Activated CD8-positive, alpha-beta memory T cell treated with anti-CD3 and anti-CD28 coated beads for 4 hours (primary cell): ENCODE measurements at places on chromosomes 4 and X.

DNA sequence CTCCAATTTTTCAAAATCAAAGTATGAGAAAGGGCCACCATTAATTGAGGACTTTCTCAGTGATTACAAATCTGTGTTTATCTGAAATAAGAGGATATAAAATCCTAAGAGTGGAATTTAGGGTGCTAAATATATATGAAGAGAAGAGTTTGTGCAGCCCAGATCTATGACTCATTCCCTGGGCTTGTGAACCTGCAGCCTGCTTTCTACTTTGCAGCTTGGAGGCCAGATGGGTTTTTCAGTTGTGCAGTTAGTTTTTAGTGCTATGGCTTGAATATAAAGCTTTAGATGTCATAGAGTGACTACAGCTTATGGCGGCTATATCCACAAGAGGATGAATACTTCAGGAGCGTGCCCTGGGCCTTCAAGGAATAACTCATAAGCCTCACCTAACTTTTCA, 1391.1 kb downstream of the FSTL5 start:
- DNase-seq: no peak

DNA sequence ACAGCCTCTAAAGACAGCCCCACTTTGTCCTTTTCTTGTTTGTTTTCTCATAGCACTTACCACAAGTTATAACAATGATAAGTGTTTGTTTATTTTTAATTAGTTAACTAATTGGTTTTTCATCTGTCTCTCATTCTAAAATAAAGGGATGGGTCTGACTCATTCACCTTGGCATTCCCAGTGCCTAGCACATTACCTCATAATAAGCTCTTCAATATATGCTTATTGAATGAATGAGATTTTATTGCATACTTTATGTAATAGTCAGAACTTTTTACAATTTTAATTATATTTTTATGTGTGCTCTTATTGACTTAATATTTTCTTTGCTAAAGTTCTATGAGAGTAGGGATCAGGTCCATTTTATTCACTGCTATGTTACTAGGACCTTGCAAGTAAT, 22.8 kb upstream of the PRKG2 start:
- no peak for DNase-seq

GRCh38 chr4:87843936-87844335, 11.2 kb downstream of the MEPE start:
- no peak for DNase-seq

- DNase-seq: no peak
Measured at GRCh38 chr4:122673252-122673651, 52.4 kb upstream of the IL21 start.

DNA sequence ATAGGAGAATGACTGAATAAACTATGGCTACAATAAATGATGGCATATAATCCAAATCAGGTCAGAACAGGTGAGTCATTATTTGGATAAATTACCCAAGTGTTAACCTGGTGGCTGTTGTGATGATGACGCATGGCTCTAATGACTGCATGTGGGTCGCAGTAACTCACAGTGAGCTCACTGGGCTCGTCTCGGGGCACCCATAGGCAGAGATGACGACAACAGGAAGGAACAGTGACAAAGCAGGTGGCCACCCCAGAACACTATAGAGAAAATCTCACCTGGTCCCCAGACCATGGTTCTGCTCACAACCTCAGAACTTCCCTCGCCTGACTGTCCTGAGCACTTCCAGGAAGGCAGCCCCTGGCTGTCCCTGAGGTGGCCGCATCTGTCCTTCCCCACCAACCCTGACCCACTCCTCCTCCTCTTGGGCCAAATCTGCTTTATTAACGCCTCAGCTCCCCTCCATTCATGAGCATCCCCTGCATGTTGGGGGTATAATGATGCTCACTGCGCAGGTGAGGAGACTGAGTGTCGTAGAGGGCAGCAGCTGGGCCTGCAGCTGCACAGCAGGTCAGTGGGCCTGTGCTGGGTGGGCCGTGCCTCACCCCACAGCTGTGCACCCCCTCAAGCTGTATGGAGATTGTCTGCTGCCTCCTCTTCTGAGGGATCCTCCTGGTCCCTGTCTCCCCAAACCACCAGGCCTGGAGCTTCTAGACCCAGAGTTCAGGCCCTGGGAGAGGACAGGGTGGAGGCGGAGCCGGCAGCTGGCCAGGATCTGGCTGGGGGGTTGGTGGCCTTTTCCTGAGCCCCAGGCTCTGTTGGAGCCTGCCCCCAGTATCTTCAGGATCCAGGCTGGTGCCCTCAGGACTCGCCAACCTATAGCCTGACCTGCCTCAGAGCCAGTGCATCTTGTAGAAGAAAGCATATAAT, 30.9 kb upstream of the FAM156A start:
- DNase-seq: no peak
